ENCODE measurements at places on chromosomes 1 and 21.

DNA sequence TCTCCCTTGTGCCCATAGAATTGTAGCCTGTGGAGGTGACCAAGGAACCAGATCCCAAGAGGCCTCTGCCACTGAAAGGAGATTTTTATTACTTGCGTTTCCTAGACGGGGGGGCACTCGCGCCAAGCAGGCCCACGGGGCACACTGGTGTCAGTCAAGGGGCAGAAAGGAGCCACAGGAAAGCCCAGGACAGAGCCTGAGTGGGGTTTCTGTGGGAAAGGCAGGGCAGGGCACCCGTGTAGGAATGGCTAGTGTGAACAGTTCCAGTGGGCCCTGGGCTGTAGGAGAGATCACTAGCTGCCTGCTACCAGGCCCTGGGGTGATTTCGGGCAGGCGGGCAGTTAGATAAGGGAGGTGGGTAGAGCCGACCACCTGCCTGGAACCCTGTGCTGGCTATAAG, 70.8 kb downstream of the ADARB1 start:
- no peak for DNase-seq

- no peak for DNase-seq
Measured at GRCh38 chr1:205916541-205916940, 26.7 kb downstream of the SLC26A9 start.

DNA sequence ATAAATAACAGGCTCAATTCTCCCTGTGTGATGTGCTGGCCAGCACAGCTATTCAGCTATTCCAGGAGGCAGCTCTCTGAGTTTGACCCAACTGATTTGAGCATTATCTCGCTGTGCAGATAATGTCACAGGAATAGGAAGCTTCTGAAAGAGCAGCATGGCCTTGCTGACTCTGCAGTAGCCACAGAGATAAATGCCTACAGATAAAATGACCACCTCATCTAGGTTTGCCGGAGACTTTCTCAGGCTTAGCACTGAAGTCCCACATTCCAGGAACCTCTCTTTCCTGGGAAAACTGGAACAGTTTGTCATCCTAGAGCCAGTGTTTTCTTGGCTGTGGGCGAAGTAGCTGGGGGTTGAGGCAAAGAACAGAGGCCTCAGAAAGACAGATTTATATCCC, 98.9 kb downstream of the MRPL39 start:
- no peak for DNase-seq

- no peak for DNase-seq
Measured at GRCh38 chr1:107544285-107544684, 403.4 kb downstream of the NTNG1 start.

- no peak for DNase-seq
Measured at GRCh38 chr1:184215274-184215925, 163.9 kb downstream of the TSEN15 start.

- peak; percentile 80 for DNase-seq
Measured at GRCh38 chr21:34544032-34544496, 32.1 kb upstream of the KCNE1 start.

GRCh38 chr21:37272897-37273296, 5.8 kb upstream of the VPS26C start:
- DNase-seq: no peak

DNA sequence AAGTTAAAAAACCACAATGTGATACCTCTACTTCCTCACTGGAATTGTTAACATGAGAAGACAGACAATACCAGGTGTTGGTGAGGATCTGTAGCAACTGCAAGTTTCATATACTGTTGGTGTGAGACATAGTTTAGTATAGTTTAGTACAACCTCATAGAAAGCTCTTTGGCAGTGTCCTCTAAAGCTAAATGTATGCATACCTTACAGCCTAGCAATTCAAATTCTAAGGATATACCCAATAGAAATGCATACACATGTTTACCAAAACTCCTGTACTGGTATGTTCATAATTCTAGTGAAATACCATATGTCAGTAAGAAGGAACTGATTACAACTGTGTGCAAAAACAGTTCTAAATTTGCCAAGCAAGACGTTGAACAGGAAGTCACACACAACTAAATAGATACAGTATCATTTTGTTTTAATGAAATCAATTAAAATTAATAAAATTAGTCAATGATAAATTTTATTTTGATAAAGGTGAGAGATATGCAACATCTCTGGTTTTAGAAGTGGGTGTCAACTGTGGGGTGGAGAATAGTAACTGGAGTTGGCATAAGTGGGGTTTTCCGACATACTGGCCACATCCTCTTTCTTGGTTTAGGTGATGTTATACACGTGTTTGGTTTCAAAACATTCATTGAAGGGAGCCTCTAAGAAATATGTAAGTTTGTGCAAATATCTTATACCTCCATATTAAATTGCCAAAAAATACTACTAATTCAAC, 450.7 kb downstream of the PTPRC start:
- peak; percentile 64 for DNase-seq

GRCh38 chr1:238962941-238963340, 423.4 kb upstream of the CHRM3 start:
- DNase-seq: no peak

DNA sequence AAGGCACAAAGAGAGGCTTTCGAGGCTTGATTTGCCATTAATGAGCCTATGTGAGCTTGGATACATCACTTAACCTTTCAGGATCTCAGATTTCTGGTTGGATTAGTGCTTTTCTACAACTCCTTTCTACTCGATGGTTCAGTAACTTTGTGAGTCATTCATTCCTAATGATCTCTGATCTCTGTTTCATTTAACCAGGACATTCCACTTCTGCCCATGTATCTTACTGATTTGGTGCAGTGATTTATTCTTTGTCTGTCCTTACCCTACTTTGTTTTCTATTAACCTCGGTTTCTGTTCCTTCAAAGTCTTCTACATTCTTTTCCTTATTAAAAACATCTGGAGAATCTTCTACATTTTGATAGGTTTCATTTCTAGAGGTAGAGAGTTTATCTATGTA, 94.6 kb upstream of the ZBTB18 start:
- DNase-seq: no peak

DNA sequence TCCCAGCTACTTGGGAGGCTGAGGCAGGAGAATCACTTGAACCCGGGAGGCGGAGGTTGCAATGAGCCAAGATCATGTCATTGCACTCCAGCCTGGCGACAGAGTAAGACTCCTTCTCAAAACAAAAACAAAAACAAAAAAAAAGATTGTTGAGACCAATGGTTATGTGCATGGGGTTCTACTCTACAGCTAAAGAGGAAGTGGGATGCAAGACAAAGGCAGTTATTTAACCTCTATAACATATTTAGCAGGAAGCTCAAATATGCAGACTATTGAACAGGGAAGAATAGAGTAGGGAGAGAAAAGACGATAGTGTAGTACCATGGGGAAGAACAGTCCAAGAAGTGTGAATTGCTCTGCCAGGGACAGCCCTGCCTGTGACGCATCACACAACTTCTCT, 227.7 kb downstream of the SMYD3 start:
- peak; percentile 23 for DNase-seq

DNA sequence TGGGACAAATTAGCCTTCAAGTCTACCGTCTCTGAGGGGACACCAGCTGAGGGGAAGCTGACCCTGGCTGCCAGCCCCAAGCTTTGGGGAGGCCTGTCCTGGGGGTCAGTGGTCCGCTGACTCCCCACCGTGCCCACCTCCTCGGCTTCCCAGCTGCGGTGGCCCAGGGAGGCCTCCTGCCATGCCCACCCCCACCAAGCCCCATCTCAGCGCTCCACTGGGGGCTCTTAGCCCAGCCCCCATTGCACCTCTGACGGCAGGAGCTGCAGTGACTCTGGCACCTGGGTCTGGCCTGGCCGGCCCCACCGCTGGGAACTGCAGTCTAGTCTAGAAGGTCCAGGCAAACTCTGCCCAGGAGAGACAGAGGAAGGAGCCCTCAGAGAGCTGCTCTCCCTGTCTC, 30.2 kb upstream of the SIM2 start:
- DNase-seq: no peak

DNA sequence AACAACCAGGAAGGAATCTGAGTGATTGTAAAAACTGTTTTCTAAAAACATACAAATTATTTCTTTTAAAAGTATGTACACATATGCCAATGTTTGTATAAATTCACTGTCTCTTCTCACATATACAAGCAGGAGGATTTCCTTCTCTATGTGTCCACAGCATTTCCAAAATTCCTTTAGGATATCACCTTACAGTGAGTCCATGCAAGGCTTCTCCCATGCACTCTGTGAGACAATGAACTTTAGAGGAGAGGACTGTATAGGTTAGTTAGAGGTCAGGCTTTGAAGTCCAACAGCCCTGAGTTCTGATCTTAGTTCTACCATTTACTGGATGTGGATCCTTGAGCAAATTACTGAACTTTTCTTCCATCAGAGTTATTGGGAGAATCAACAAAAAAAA, 34.1 kb upstream of the USH2A start:
- no peak for DNase-seq

DNA sequence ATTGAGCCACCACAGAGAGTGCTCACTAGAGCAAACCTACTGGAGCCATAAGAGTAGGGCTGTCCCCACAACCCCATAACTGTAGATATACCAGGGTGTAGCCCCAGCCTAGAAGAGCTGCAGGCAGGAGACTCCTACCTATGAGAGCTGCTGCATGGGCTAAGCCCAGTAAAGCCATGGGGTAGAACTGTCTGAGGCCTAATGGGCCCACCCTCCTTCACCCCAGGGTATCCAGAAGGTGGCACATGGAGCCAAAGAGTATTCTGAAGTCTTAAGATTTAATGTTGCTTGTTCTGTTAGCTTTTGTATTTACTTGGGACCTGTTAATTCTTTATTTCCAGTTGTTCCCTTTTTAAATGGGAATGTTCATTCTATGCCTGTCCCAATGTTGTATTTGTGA, 1193.7 kb upstream of the ADGRL2 start:
- no peak for DNase-seq

GRCh38 chr1:218281285-218281684, 3.8 kb upstream of the RRP15 start:
- no peak for DNase-seq

GRCh38 chr1:211879475-211879874, 48.9 kb upstream of the LPGAT1 start:
- DNase-seq: no peak

DNA sequence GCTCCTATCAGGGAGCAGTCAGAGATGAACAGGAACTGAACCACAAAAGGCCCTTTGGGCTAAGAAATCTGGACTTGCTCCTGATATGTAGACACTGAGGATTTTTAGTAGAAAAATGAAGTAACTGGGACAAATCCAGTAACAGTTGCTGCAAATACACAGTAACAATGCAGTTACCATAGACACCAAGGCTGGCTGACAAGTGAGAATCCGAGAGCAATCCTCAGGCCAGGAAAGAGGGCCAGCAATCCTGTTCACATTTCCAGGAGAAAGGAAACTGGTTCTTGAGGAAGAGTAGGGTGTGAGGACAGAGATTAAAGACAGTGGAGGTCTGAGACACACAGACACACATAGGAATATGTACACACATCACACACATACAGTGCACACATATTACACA, 9.3 kb upstream of the LORICRIN start:
- no peak for DNase-seq

- DNase-seq: peak; percentile 49
Measured at GRCh38 chr1:113859478-113860175, 11.9 kb downstream of the PTPN22 start.

DNA sequence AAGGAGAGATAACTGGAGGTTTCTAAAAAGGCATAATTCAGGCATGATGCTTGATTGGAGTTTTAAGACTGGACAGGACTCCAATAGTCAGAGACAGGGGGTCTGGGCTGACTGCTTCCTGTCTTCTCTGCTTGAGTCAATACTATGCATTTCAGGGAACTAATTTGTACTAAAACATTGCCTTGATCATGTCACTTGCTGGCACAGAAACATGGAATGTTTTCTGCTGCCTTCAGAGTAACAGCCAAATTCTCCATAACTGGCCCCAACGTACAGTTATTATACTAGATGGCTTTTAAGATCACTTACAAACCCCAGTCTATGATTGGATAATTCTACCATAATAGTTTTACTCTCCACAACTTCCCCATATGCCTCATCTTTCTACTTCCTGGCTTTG, 247.0 kb downstream of the DNM3 start:
- DNase-seq: no peak

- DNase-seq: no peak
Measured at GRCh38 chr1:206794294-206794908, 22.1 kb upstream of the IL10 start.

DNA sequence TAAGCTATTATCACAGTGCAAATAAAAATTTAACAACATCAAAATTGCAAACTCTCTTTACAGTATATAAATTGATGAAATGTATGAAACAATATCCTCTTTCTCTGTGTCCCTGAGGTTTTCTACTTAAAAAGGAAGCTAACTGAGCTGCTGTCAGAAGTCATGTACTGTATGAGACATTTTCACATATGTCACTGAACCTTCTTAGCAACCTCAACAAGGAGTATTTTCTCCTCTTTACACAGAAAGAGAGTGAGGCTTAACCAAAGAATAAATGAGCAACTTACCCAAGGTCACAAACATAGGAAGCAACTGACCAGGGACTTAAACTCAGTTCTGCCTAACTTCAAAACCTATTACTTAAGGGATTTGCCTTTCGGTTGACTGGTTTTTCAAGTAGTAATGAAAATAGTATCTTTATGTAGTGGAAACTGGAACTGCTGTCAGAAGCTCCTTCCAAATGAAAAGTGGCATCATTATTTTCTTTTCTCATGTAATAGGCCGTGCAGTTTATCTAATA, 288.9 kb downstream of the LRRIQ3 start:
- no peak for DNase-seq

All from inflammatory macrophage (primary cell).